ENCODE measurements at places on chromosomes 5 and 9.

DNA sequence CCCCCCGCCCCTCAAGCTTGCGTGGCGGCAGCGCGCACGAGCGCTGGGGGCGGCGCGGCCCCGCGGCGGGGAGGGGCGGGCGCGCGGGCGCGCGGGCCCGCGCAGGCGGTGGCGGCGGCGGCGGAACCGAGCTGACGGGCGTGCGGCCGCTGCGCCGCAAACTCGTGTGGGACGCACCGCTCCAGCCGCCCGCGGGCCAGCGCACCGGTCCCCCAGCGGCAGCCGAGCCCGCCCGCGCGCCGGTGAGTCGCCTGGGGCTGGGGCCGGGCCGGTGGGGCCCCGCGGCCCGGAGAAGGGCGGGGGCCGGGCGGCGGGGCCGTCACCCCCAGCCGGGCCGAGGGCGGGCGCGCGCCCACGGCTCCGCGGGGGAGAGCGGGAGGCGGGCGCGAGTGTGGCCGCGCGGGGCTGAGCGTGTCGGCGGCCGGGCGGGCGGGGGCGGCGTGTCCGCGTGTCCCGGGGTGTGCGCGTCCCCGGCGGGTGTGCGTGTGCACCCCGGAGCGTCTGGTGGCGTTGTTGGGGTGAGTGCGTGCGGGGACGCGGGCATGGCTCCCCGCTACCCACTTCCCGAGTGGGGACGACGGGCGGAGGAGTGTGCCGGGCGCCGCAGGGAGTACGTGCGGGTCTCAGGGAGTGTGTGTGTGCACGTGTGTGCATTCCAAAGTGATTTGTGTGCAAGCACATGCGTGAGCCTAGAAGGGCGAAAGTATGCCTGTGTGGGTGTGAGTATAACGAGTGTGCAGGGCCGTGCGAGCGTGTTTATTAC, at the start of gene NEK6:
Gene NEK6 (plus strand): TSS at position 106 of the 763 bp plus-strand sequence. CDS start 44,016 bp downstream, outside the sequence.
- peak; percentile 22 for DNase-seq

GRCh38 chr9:63817622-63818518, 1467.1 kb downstream of the FOXD4L5 start:
- DNase-seq, result peak; percentile 68

DNA sequence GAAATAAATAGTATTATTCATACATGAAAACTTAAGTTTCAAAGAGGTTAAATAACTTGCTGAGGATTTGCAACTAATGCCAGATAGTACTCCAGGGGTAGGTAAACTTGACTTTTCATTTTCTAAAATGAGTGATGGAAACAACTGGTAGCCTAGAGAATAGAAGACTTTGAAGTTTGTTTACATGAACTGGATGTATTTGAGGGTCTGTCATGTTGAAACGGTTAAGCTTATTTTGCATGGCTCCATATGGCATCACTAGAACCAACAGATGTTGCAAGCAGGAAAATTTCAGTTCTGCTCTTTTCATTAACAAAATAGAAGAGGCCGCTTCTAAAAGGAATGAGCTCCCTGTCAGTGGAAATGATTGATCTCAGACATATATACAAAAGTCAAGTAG, 105.1 kb upstream of the SGCD start:
- DNase-seq, result no peak

DNA sequence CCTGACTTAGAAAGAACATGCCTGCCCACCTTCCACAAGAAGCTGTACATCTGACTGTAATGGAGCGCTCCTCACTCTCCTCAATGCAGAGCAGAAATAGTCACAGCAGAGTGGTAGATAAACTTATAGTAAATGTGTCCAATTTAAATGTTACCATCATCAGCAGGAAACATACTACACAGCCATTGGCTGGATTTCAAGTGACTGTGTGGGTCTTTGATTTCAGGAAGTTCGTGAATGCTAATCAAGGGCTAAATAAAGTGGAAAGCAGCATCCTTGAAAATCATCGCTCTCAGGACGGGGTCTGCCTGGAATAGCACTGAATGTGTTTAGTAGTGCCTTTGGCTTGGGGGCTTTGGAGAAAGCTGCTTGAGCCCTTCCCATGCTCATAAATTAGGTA, 32.4 kb upstream of the CRHBP start:
- no peak for DNase-seq

DNA sequence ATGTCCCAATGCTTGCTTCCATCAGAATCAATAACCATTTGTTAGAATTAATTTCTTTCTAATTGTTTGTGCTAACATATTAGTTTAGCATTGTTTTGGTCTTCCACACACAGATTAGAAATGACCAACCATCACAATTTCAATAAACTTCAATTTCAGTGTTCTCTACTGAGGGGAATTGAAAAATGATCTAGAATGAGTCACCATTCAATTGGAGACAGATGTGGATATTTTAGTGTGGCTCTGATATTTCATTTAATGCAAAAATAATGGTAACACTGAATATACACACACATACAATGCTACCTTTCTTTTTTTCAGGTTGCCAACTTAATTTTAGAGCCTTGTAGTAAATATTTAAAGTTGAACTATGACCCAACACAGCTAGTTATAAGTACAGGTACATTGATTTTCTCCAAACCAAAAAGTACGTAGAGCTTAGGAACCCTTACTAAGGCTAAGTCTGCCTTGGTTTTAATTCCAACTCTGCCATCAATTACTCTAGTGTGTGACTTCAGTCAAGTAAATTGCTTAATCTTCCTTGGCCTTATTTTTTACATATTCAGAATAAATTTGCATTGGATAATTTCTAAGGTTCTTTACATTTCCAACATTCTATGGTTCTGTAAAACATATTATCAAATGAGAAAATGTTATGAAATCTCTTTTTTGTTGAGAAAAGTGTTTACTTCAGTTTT, 143.9 kb downstream of the DMRTA1 start:
- no peak for DNase-seq

- DNase-seq, result no peak
Measured at GRCh38 chr5:54073131-54073530, 237.2 kb downstream of the ARL15 start.

DNA sequence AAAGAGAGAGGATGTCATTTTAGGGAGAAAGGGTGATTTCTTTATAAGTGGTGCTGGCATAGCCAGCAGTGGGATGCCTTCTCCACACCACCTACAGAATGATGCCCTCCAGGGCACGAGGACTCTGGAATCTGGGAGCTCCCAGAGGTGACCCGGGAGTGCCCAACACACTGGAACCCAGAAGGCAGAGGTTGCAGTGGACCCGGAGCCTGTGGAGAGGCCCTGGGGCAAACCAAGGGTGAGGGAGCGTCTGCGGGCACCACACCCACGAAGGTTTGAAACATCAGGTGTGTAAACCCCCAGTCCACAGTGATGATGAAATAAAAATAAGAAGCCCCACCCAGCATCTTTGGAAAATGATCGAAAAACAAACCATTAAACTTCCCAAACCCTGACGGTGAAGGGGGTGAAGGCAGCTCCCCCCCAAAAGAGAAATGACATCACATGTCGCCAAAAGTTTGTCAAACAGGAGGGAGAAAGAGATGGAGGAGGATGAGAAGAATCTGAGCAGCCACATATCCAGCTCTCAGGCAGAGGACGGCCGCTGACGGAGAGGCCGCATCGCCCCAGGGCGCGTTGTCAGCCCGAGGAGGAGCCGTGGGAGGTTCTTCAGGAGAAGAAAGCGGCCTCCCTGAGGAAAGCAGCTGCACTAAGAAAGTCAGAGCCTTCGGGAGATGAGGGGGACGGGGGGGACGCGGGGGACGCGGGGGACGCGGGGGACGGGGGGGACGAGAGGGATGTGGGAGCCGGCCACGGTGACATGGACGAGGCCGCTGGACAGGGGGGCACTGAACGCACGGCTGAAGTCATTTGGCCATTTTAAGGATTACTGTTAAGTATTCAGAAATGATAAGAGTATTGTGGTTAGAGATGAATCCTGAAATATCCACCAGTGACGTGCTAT, 43.1 kb upstream of the NSMF start:
- DNase-seq, result no peak

DNA sequence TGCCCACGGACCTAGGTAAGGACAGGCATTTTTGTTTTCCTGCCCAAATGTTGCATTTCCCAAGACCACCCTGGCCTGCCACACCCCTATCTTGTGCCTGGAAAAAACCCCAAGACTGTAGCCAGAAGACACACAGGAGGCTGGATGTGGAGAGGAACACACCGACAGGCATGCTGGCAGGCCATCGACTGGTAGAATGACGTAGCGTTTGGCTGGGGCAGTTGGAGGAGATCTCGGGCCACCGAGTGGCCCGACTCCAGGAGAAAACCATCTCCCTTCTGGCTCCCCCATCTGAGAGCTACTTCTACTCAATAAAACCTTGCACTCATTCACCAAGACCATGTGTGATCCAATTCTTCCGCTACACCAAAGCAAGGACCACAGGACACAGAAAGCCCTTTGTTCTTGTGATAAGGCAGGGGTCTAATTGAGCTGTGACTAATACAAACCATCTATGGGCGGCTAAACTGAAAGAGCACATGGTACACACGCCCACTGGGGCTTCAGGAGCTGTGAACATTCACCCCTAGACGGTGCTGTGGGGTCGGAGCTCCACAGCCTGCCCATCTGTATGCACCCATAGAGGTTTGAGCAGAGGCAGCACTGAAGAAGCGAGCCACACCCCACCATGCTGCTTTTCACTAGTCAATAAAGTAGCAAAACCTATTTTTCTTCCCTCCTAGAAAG, 38.9 kb upstream of the N4BP3 start:
- DNase-seq, result no peak

DNA sequence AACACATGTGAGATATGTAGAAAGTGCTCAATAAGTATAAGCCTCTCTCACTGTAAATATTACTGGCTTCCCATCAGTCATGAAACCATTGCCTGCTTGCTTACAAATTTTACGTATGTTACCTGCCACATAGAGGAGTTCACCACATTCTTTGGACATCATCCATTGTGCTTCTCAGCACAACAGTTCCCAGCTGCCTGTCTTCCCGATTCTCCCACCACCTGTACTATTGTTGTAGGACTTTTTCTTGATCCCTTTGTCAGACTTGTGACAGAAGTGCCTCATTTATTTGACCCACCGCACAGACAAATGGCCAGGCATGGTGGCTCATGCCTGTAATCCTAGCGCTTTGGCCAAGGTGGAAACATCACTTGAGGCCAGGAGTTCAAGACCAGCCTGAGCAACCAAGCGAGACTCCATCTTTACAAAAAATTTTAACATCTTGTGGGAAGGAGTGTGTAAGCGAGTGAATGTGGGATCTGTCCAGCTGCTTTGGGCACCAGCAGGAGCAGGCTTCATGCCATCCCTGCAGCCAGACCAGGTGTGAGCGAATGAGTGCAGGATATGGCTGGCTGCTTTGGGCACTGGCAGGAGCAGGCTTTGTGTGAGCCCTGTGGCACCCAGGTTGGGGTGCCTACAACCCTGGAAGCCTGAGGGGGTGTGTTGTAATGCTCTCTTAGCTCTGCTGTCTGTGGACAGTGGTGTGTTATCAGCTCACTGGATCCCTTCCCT, 139.9 kb upstream of the ELL2 start:
- DNase-seq, result no peak

- DNase-seq, result no peak
Measured at GRCh38 chr5:115179394-115180164, 9.9 kb upstream of the TRIM36 start.

DNA sequence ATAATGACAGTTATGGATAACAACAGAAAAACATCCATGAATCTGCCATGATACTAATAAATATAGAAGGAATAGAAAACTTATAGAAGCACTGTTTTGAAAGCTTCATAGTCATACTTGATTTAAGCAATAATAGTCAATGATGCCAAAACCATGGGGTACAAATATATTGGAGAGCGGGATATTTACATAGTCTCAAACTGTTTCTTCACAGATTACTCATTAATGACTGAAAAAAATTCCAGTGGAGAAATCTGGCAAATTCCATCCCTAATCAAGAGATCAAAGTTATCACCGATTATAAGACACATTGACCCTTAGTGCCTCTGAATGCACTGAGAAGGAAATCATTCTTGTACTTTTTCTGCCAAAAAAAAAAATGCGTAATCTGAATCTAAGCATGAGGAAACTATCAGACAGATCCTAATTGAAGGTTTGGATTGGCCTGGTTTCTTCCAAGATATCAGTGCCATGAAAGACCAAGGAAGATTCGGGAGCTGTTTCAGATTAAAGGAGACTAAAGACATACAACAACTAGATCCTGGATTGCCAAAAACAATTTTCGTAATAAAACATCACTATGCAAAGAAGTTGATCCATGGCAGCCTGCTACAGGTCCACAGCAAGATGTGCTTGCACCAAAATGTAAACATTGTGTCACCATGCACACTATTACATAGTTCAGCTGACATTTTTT, 106.2 kb downstream of the GOLPH3 start:
- DNase-seq, result no peak

DNA sequence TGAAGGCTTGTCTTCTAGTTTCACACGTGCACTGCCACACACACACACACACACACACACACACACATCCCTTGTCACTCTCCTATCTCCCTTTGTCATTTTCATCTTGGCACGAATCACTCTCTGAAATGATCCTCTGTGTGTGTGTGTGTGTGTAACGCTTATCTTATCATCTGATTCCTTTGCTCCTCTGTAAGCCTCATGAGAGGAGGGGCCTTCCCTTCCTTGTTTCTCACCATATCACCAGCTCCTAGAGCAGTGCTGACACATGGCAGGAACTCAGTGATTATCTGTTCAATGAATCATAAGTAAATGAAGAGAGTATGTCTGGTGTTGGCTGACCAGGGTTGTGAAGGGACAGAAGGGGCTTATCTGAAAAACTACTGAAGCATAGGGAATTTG, 53.3 kb downstream of the PDE4D start:
- DNase-seq, result no peak

DNA sequence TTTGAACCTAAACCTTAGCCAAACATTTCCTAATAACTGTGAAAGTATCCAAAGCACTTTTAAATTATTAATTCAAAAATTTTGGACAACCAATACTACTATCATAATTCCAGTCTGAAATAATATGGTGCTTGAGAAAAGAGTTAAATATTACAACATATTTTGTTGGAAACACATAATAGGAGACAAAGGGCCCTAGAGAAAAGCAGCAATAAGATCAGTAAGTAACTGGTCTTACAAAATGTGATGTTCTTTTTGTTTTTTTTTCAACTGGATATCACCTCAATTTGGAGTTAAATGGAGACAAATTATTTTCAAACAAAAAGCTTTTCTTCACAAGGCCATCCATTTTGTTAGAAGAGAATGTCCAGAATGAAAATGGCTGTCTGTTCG, 21.1 kb downstream of the SRFBP1 start:
- DNase-seq, result no peak

GRCh38 chr9:2697492-2697891, 19.8 kb upstream of the KCNV2 start:
- DNase-seq, result no peak

GRCh38 chr9:121889990-121890563, 203.0 kb downstream of the TTLL11 start:
- no peak for DNase-seq

DNA sequence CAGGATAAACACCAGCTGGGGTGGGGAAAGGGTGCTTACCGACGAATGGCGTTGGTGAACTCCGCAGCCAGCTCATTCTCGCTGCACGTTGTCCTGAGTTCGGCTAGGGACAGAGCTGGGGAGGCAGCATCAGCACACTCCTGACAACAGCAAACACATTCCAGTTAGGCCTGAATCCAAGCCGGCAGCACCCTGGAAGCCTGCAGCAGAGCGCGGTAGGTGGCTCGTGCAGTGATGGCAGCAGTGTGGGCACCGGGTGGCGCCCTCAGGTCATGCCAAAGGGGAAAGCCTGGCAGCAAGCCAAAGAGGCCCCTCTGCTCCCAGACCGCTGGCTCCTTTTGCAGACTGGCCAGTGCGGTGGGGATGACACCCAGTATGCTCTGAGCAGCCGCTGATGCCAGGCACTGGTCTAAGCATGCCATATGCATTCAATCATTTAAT, 66.9 kb downstream of the DCP2 start:
- DNase-seq, result peak; percentile 17

GRCh38 chr9:120924698-120925534, 1.7 kb downstream of the TRAF1 start:
- DNase-seq, result peak; percentile 32

GRCh38 chr9:69750085-69750484, 9.7 kb downstream of the PTAR1 start:
- DNase-seq, result no peak

All from activated gamma-delta T cell treated with Interleukin-2 at 50 U/mL for 16 hours (primary cell).